ENCODE measurements at places on chromosomes 12 and 14.

DNA sequence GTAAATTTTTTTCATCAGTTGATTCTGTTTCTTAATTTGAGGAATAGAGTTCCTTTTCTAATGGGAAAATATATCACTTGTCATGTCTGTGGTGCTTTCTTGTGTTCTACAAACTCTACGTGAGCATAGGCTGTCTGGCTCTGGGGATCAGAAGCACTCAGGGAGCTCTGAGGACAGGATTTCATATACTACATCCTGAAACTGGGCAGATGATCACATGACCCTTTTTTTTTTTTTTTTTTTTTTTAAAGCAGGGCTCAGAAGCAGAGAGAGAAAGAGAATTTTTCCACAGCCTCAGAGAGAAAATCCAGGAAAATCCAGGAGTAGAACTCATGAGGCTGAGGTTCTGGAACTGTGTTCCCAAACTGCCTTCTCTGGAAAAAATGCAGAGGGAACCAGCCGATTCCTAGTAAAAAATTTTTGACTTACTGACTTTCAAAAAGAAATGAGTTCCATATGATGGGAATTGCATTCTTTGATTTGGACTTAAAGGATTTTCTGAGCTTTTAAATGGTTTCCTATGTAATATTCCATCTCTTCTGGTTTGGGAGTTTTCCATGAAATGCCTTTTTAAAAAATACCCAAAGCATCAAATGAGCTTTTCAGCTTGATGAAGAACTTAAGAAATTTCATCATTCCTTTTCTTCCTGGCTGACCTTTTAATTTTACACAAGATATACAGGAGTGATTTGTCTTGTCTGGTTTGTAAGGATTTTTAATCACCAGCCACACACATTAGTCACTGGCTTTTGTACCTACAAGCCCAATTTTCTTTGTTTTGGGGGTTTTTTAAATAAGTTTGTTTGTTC is 183.1 kb upstream of the HIF1A start:
- DNase-seq = no peak

DNA sequence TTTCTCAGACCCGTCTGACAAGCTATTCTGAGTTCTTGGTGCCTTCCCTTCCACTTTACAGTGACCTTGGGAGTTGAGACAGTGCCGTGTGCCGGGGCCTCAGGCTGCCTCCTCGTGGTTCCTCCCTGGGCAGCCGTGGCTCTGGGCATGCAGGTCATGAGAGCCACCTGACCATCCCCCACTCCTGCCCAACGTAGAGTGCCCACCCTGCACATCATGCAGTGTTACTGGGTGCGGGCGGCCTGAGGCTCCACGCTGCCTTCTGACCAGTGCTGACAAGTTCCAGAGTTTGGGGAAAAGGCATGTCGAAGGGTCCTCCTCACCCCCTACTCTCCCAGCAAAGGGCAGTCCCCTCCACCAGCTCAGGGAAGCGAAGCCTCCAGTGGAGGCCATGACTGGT is 190.5 kb downstream of the TSPAN9 start:
- DNase-seq = no peak

DNA sequence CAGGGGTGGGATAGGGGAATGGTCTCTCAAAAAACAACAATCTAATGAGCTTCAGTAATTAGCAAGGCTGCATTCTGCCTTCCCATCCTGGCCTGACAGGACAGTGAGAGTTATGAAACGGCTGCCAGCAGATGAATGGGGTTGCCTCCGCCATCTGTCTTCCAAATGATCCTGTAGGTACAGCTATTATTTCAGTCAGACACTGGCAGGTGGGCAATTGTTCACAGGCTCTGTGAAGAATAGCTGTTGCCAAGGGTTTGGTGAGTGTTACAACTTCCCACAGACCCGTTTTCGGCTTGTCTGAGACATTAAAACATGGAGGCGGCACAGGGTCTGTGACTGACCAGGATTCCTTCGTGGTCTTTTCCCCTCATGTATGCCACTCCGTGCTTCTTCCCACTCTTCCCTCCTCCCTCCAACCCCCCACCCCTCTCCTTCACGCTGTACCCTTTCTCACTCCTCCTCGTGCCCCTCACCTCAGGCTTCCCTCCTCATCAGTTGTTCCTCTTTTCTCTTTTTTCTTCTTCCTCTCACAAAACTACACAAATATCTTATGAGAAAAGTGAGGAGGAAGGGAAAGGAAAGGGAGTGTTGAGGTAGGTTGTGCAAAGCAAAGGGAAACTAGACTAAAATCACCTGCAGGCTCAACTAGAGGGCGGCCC is 160.8 kb upstream of the GZMB start:
- no peak for DNase-seq

DNA sequence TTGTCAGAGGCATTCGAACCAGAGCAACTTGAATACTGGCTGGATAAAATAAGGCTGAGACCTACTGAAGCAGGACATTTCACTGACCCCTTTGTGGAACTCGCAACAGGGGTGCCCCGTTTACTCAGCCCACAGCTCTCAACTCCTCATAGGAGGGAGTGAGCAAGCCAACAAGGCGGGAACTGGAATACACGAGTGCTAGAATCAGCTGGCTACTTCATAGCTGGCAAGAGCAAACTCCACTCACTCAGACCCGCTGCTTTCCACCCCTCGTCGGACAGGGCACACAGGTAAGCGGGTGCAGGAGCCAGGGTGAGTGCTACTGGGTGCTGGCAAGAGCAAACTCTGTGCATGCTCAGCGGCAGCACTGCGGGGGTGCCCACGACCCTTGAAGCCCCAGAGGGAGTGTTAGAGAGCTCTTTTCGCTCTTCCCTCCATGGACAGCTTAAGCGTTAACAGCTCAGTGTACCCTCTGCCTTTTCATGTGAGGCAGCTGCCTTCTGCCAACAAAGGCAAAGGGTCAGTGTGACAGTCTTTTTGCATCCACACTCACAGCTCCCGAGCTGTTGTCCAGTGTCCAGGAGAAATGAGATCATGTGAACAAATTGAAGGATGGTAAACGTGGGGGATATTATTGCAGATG is 15.7 kb downstream of the CAPZA3 start:
- DNase-seq = peak; percentile 59

- DNase-seq = no peak
Measured at GRCh38 chr12:40752011-40752410, 59.8 kb downstream of the CNTN1 start.

DNA sequence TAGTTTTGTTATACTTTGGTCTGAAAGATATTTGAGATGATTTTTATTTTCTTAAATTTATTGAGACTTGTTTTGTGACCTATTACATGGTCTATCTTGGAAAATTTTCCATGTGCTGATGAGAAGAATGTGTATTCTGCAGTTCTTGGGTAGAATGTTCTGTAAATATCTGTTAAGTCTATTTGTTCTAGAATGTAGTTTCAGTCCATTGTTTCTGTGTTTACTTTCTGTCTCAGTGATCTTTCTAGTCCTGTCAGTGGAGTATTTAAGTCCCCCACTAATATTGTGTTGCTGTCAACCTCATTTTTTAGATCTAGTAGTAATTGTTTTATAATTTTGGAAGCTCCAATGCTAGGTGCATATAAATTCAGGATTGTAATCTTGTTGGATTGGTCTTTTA is 30.4 kb upstream of the SCAF11 start:
- DNase-seq = no peak

GRCh38 chr12:83920821-83921547 is 991.6 kb downstream of the SLC6A15 start:
- DNase-seq = no peak

- no peak for DNase-seq
Measured at GRCh38 chr14:95097385-95097784, 59.9 kb downstream of the DICER1 start.

- DNase-seq = no peak
Measured at GRCh38 chr12:118706437-118706836, 274.9 kb upstream of the SRRM4 start.

All from H9 (cell line).